Activated T-cell treated with anti-CD3 and anti-CD28 coated beads, Interleukin-2, amount 50 U/mL, for 24 hours (primary cell): ENCODE measurements at places on chromosomes 11 and 22.

DNA sequence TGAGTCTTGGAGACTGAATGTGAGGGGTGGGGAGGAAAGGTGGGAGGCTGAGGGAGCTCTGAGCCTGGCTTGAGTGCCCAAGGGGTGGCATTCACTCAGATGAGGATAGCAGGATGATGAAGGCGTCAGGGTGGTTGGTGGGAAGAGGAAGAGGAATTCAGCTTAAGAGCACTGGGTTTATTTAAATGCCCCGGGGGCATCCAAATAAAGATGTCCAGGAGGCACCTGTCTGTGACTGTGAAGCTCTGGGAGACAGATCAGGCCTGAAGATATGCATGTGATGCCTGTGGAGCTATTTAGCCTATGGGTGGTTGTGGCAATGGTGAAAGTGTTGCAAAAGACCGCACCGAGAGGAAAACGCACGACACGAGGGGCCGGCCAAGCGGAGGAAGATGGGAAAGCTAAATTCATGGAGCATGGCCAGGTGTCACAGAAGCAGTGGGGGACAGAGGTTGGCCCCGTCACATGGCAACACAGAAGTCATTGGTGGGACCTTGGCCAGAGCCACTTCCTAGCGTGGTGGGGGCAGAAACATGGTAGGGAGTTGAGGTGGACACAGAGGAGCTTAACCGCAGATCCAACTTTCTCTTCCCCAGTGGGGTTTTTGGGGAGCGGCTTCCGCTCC, 15.5 kb downstream of the SLC37A2 start:
- peaks cover 7% of the 10 kb centered on the region for H3K27me3 ChIP-seq
- no peak overlapping the region for H3K27ac ChIP-seq
- no peak for DNase-seq
- no peak overlapping the region for H3K4me3 ChIP-seq
- H3K36me3 ChIP-seq = no peaks in the 10 kb centered on the region

- H3K27me3 ChIP-seq = peaks cover 7% of the 10 kb centered on the region
- no peak overlapping the region for H3K4me3 ChIP-seq
- DNase-seq = no peak
- H3K4me1 ChIP-seq = peaks cover 28% of the 10 kb centered on the region
- no peak overlapping the region for H3K27ac ChIP-seq
- H3K36me3 ChIP-seq = no peaks in the 10 kb centered on the region
Observed at GRCh38 chr11:123408619-123409455, 21.2 kb upstream of the GRAMD1B start.

DNA sequence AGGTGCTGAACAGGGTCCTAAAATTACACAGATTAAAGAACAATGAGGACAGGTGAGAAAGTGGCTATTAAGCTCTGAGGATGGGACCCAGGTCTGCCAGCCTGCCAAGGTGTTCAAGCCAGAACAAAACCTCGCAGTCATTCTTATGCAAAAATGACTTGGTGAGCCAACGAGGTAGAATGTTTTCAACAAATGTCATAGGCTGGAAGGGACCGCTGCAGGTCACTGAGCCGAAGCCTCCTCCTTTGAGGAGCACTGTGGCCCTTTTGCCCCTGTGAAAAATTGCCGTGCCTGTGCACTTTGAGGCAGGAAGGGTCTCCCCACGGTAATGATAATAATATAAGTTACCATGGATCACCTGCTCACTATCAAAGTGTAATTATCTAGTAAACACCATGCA, 216.2 kb downstream of the DSCAML1 start:
- DNase-seq = no peak
- H3K27ac ChIP-seq = no peak overlapping the region
- no peaks in the 10 kb centered on the region for H3K4me1 ChIP-seq
- no peak overlapping the region for H3K4me3 ChIP-seq
- H3K36me3 ChIP-seq = no peaks in the 10 kb centered on the region

- no peak overlapping the region for H3K27ac ChIP-seq
- DNase-seq = no peak
- peaks cover 3% of the 10 kb centered on the region for H3K4me1 ChIP-seq
- H3K27me3 ChIP-seq = no peaks in the 10 kb centered on the region
- no peaks in the 10 kb centered on the region for H3K36me3 ChIP-seq
Observed at GRCh38 chr11:95652002-95652472, 137.5 kb downstream of the FAM76B start.

DNA sequence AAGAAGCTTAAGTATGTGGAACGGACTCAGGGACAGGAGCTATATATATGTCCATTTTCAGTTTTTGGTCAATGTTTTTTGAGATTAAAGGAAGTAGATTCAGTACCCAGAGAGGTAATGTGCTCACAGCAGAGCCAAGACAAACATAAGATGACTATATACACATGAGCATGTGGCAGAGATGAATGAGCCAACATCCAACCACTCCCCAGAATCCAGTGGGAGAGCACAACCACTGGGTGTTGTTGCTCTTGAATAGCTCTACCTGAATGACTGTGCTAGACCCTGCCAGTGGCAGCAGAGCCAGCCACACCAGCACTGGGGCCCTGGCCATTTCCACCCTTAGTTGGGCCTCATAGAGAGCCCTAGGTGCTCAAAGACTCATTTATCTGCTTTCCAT, 10.7 kb upstream of the SYTL2 start:
- no peak overlapping the region for H3K27ac ChIP-seq
- H3K4me3 ChIP-seq = no peak overlapping the region
- H3K27me3 ChIP-seq = no peaks in the 10 kb centered on the region
- H3K4me1 ChIP-seq = peaks cover 52% of the 10 kb centered on the region
